ENCODE measurements at places on chromosomes 11 and 22. TPM values are rescaled to one million over a fixed set of nuclear protein-coding genes. Genes with fewer than 3 reads are reported as not detected.

The ISX gene
- total RNA-seq, result not detected

The JHY gene
- total RNA-seq, result 3.5 TPM

The SULT4A1 gene
- total RNA-seq, result not detected

The LRRC56 gene
- 0.54 TPM for total RNA-seq

The ANKRD49 gene
- total RNA-seq, result 7.4 TPM

The CSF2RB gene
- not detected for total RNA-seq

The OR5L2 gene
- total RNA-seq, result not detected

The TRIM5 gene
- total RNA-seq, result 10.9 TPM

The TNNI2 gene
- not detected for total RNA-seq

The OR5B12 gene
- not detected for total RNA-seq

The RTN4RL2 gene
- total RNA-seq, result 94.8 TPM

The APOL5 gene
- total RNA-seq, result not detected

The LIMK2 gene
- total RNA-seq, result 7.9 TPM

The FAM181B gene
- 0.07 TPM for total RNA-seq

The OR52A1 gene
- total RNA-seq, result not detected

The TMEM223 gene
- 25.7 TPM for total RNA-seq

The MMP27 gene
- not detected for total RNA-seq

Data from A549 treated with GW870086 at 1 μM for 4 hours (cell line).